NCI-H1694 treated with DMSO at 0.1 percent for 48 hours (cell line): ENCODE measurements at places on chromosomes 16 and 17.

DNA sequence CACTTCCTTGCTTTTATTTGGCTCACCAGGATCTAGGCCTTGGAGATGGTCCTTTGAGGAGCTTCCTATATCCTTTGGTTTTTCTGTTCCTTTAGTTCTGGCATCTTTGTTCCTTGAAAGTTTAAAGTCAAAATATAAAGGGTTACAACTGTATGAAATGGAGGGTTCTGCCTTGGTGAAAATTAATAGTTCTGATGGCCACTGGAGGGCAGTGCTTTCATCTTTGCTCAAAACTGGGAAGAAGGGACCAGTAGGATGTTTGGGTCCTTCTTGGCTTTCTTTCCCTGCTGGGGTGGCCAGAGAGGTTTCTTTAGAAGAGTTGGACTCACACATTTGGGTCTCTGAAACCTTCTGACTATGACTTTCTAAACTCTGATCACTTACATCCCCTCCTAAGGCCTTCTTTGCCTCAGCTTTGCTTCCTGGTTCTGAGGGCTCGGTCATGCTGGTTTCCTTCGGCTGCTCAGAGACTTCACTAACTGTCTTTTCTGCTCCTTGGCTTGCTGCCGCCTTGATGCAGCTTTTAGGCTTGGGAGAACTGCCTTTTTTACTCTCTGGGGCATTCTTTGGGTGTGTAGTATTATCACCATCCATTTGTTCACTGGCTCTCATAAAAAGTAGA is 10.9 kb upstream of the ITGA2B start:
- no peak for DNase-seq

- no peak for DNase-seq
These were observed 122.6 kb upstream of the MED13 start for GRCh38 chr17:62187681-62188080.

- DNase-seq = no peak
These were observed 86.8 kb downstream of the NTN1 start for GRCh38 chr17:9108146-9108545.

DNA sequence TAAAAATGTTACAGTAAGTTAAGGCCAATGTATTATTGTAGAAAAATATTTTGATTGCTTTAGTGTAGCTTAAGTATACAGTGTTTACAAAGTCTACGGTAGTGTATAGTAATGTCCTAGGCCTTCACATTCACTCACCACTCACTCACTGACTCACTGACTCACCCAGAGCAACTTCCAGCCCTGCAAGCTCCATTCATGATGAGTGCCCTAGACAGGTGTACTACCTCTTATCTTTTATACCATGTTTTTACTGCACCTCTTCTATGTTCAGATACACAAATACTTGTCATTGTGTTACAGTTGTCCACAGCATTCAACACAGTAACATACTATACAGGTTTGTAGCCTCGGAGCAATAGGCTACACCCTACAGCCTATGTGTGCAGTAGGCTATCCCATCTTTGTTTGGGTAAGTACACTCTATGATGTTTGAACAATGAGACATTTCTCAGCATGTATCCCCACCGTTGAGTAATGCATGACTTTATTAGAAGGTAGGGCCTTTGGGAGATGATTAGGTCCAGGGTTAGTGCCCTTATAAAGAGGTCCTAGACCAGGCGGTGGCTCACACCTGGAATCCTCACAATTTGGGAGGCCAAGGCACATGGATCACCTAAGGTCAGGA is 117.8 kb downstream of the SLC39A11 start:
- DNase-seq = no peak

DNA sequence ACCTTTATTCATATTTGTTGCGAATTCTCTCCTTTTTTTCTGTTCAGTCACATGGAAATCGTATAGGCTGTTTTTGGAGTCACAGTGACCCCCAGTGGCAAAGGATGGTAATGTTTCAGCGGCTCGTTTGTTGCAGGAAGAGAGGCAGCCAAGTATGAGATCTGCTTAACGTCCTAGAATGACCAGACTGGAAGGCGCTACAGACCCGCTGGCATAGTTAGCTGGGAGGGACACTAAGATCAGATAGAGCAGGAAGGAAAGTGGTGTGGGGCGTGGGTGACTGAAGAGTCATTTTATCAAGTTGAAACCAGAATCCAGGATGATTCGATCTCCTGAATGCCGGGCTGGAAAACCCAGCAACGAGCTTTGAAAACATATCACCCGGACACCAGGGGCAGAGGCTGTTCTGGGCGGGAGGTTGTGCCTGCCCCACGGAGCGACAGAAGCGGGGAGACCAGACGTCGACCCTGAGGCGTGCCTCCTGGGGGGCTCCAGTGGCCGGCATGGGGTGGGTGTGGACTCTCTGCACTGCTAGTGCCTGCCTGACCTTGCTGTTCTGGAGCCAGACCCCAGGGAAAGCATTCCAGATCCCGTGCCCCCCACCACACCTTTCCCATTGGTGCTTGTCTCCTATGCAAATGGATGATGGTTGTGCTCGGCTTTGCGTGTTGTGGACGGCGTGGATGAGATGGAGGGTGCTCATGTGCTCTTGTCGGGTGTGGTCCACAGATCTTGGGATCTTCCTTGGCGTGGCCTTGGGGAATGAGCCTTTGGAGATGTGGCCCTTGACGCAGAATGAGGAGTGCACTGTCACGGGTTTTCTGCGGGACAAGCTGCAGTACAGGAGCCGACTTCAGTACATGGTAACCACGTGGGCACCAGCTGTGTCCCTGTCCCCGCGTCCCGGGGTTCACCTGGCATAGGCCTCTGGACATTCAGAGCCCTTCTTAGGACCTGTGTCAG is 7.7 kb downstream of the IL34 start:
- peak; percentile 70 for DNase-seq

DNA sequence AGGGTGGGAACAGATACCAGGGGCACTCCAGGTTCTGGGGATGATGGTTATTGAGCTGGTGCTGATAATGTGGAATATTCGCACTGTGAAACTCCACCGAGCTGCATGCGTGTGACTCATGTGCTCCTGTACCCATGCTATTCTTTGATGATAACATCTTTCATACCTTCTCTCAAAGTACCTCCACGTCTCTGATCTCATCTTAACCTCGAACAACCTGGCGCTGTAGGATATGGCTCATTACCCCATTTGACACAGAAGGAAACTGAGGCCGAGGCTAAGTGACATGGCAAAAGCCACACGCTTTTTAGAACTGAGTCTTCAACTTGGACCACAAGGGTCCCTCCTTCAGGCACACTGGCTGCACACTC is 30.2 kb upstream of the MRPS23 start:
- DNase-seq = no peak

GRCh38 chr16:15610369-15610871 is 32.5 kb downstream of the MARF1 start:
- no peak for DNase-seq

DNA sequence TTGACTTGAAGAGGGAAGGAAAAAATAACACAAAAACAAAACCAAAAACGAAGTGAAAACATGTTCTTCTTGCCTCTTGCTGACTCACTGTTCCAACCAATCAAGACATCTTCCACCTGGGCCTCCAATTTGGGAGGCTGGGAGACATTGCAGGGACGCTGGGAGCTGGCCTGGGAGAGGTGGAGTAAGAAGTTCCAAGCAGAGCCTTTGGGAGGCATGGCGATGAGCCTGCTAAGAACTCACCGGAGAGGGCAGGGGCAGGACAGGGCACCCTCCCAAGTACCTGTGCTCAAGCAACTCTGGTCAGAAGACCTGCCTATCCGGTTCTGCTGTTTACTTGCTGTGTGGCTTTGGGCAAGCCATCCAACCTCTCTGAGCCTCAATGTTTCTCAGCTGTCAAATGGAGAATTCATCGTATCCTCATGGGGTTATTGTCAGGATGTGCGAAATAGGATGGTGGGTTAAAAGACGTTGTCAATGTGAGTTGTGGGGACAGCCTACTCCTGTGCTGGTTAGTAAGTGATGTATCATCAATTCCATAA is 856 bp upstream of the GLP2R start:
- no peak for DNase-seq

- no peak for DNase-seq
These were observed 23.7 kb upstream of the SPNS2 start for GRCh38 chr17:4475001-4475400.

- DNase-seq = no peak
These were observed 14.6 kb upstream of the METTL9 start for GRCh38 chr16:21584817-21585216.

DNA sequence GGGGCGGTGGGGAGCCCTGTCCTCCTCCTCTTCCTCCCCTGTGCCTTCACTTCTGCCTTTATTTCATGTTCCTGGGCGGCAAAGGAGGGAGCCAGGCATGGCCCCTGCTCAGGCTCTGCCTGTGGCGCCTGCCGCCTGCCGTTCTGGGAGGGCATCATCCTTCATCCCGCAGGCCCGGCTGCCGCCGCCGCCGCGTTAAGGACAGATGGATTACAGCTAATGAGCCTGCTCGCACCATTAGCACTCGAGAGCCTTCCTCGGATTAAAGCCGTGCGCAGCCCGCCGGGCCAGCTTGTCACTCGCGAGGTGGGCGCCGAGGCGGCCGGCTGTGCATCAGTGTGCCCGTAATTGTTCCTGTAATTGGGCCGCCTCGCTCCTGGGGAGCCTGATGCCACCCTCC is 127.7 kb upstream of the GSE1 start:
- peak; percentile 94 for DNase-seq

GRCh38 chr16:72979974-72980373 is 68.0 kb downstream of the ZFHX3 start:
- no peak for DNase-seq

- no peak for DNase-seq
These were observed 44.5 kb downstream of the MEAK7 start for GRCh38 chr16:84459941-84460405.

- DNase-seq = no peak
These were observed 10.3 kb downstream of the NDUFAF8 start for GRCh38 chr17:81249223-81250040.

- no peak for DNase-seq
These were observed 993 bp upstream of the ANKRD11 start for GRCh38 chr16:89491238-89491869.
